ENCODE measurements at places on chromosomes 7 and 10.

GRCh38 chr7:6675807-6676405 is 30.8 kb downstream of the ZNF12 start:
- no peak for DNase-seq

GRCh38 chr7:65744406-65744805 is 128.5 kb upstream of the VKORC1L1 start:
- DNase-seq: no peak

- DNase-seq: peak; percentile 54
These were observed 24.6 kb upstream of the ZMIZ1 start for GRCh38 chr10:79044036-79044632.

- no peak for DNase-seq
These were observed 12.8 kb downstream of the MEIG1 start for GRCh38 chr10:14971867-14972448.

- DNase-seq: no peak
These were observed 1354.7 kb upstream of the LRRTM3 start for GRCh38 chr10:65571011-65571570.

Measured in suprapubic skin (tissue), 4 donors.